ENCODE measurements at places on chromosomes 13 and 19.

DNA sequence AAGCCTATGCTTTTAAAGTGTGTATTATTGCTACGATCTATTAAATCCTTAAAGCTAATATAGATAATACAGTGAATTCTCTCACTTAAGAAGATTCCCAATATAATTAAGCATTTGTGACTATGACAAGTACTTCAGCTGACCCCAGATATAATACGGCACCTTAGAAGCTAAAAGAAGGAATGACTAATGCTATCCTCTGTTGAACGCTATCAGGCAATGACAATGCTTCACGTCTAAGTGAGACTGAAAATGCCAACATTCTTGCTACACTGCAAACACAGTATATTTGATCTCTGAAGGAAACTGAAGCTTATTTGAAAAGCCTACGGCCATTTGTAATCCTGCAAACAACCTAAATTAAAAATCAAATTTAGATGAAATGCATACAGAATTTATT lies 19.7 kb downstream of the VWA8 start:
- no peak for DNase-seq

DNA sequence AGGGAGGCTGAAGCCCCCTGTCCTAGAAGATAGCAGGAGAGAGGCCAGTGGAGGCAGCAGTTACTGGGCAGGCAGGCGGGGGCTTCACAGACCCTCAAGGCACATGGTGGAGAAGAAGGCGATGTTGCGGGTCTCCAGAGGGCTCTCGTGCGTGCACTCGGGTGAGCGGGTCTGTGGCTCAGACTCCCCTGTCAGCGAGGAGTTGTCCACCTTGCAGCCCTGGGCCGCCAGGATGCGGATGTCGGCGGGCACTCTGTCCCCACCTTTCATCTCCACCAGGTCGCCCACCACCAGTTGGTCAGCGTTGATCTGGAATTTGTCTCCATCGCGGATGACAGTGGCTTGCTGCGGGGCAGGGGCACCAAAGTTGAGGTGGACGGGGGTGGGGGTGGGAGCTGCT lies 3.2 kb downstream of the ATP4A start:
- no peak for DNase-seq

GRCh38 chr19:11499890-11500420 lies 5.7 kb downstream of the ZNF653 start:
- DNase-seq = no peak

- DNase-seq = no peak
These were observed 63.6 kb upstream of the NFIC start for GRCh38 chr19:3302755-3303154.

- DNase-seq = no peak
These were observed 556.8 kb upstream of the ARGLU1 start for GRCh38 chr13:107124730-107125129.

DNA sequence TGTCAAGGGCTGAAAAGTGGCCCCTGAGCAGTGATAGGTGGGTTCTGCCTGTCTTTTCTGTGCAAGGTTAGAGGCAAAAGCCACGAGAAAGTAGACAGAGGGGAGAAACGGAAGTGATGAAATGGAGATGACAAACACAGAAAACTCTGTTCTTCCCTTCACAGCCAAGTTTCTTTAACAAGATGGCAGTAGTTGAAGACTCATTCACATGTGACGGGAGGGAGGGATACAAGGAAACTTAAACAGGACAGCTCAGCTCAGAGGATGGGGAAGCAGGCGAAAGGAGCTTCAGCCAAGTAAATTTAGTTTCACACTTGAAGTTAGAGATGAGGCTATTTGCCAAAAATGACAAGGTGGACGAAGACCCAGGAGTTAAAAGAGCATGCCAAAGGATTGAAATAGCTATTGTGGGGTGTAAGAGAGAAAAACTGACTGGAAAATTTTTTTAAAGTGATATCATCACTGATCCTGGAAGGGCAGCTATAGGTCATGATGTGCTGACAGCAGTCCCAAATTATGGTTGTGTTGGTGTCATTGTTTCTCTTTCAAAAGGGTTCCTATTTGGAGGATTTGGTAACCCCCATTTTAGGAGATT lies 347.9 kb downstream of the EFNB2 start:
- DNase-seq = no peak

DNA sequence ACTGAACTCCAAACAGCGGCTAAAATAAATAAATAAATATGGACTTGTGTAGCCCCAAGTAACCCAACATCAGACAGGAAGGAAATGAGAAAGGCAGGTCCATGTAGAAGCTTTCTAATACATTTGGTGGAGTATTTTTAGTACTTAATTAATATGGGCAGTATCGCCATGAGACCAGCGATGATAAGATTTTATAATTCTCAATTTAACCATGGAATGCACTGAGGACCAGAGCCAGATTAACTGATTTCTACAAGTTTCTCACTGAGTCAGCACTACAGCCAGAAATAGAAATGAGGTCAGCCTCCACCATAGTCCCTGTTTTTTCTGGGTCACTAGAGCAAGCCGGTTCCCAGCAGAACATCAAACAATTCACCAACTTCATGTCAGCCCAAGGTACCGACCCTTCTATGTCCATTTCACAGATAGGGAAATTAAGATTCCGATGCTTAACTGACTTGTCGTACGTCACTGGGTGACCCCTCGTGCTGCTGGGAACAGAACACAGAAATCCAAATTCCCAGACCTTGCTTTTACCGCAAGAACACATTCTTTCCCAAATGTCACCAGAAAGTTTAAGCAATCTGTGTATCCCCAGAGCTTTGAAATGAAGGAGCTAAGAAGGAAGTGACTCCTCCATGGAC lies 90.4 kb downstream of the COL4A1 start:
- DNase-seq = no peak

- no peak for DNase-seq
These were observed 2.2 kb upstream of the AMH start for GRCh38 chr19:2246801-2247361.

GRCh38 chr19:4358709-4359626 lies 15.6 kb downstream of the MPND start:
- DNase-seq = no peak

DNA sequence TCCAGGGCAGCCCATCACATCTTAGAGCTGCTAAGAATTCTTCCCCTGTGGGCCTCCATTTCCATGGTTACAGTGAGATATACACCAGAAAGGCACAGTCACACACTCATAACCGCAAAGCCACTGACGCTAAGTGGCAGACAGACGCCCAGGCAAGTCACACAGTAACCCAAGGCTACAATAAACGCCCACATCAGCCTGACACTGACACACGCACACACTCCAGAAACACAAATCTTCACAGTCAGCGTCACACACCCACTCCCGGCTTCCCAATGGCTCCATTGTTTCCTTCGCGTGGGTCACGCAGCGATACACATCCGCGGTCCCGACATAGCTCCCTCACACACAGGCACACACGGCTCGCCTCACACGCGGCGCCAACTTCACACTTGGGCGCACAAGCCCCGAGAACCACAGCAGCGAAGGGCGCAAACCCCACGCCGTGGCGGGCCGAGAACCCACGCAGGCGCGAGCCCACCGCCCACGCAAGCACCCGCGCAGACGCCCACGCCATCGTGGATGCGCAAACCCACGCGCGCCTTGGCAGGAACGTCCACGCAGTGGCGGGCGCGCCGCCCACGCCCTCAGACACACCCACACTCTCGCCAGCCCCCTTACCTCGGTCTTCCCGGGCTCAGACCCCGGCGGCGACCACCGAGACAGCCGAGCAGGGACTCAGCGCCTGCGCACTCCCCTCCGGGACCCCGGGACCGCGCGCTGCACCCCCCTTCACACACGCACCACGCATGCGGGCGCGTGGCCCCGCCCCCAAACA lies at the start of gene ZNF667:
Gene ZNF667 (minus strand): TSS at position 695 of the 778 bp plus-strand sequence. CDS start 14,975 bp downstream, outside the sequence.
- no peak for DNase-seq

DNA sequence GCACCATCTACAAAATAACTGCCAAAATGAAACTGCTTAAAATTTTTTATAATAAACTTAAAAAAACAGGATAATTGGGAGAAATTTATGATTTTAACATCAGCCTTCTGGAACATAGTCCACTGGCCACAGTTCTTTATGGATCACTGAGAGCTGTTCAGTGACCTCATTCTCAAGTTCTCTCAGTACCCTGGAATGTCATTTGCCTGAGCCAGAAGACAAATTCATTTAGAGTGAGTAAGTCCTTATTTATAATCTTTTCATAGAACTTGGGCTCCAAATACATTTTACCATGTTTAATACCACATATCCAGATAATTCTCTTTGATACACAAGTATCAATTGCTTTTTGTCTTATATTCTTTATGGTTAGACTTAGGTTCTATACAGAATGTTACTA lies 87.6 kb downstream of the CAB39L start:
- DNase-seq = no peak

DNA sequence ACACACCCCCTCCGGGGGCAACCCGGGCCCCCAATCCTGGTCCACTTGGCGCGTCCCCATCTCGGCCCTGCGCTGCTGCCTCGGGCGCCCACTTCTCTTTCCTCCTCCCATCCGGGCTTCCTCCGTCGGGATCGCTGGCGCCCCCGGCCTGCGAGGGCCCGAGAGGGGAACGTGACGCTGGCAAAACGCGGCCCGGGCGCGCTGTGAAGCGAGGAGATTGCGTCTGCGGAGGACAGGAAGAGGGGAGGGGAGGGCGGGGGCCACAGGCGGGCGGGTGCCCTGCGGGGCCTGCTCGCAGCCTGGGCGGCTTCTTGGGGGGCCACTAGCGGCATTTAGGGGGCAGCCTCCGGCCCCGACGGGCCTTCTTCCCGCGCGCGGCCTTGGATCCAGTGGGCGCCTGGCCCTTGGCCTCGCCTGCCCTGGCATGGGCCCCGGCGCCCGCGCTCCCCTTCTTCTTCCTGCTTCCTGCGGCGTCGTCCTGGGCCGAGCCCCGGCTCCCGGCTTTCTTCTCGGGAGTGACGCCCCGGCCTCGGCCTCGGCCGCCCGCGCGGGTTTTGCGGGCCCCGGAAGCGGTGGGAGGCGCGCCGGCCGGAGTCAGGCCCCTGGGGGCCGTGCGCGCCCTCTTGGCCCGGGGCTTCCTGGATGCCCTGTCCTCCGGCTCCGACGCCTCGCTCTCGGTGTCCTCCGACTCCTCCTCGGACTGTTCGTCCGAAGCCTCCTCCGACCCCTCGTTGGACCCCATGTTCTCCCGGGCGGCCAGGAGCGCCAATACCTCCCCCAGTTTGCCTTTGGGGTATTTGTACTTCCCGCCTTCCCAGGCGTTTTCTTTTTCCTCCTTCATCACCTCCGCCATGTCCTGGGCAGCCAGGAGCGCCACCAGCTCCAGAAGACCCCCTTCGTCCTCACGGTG lies 2.2 kb downstream of the PNMA8B start:
- no peak for DNase-seq

GRCh38 chr19:49559928-49560327 lies 20.4 kb downstream of the NOSIP start:
- DNase-seq = no peak

DNA sequence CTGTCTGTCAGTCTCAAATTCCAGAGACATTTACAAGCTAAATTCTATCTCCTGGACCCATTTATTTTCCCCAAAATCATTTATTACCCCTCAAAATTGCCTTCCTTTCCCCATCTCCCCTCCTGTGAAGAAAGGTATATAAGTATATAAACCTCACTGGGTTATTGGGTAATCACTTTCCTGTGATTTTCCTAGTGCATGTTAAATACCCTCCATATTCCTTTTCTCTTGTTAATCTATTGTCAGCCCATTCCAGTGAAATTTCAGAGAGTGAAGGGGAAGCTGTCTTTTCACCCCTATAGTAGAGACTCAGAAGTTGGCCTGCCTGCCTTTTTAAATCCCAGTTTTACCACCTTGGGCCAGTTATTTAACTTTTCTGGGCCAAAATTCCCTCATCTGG lies 9.9 kb downstream of the IFNL1 start:
- DNase-seq = no peak

GRCh38 chr19:13962699-13963602 lies 10.6 kb downstream of the DCAF15 start:
- no peak for DNase-seq

GRCh38 chr13:49840266-49840665 lies 47.8 kb upstream of the KPNA3 start:
- no peak for DNase-seq

DNA sequence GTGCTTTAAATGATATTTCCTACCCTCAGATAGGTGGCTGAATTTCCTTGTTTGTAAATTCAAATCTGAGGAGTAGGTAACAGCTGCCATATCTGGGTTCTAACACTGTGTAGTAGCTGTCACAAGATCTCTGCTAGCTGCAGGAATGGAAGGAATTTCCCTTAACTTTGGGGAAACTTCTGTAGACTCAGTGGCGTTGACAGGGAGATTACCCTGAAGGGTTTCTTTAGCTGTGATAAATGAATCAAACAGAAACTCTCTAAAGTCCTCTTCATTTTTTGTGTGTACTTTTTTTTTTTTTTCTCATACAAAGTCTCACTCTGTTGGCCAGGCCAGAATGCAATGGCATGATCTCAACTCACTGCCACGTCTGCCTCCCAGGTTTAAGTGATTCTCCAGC lies 5.3 kb upstream of the EPSTI1 start:
- DNase-seq = no peak

GRCh38 chr19:35514282-35514809 lies 897 bp upstream of the DMKN start:
- no peak for DNase-seq

DNA sequence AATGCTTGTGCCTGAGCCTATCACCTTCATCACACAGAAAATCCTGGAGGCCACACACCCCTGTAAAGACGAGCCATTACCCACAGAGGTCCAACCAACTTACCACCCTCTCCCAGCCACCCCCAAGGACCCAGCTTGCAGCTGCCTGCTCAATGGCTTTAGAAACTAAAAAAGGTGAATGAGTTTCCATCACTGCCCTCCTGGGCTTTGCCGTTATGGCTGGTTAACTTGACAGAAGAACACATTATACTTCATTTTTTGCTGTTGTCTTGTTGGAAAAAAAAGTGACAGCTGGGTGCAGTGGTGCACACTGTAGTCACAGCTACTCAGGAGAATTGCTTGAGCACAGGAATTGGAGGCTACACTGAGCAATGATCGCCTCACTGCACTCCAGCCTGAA lies 17.4 kb upstream of the FEM1A start:
- DNase-seq = no peak

- DNase-seq = no peak
These were observed 622 bp upstream of the RBM42 start for GRCh38 chr19:35628264-35628564.

DNA sequence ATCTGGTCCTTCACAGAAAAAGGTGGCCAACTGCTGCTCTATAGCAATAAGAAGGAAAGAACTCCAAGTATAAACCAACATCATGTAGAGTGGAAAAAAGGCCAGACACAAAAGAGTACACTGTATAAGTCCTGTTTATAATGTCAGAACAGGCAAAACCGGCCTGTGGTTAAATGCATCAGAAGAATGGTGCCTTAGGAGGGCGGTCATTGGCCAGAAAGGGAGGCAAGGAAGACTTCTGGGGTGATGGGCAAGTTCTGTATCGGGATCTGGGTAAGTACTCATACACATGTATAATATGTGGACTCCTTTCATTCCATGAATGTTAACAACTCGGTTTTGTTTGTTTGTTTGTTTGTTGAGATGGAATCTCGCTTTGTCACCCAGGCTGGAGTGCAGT lies 4.1 kb downstream of the ETHE1 start:
- no peak for DNase-seq

GRCh38 chr19:40982594-40983101 lies 8.4 kb upstream of the CYP2B6 start:
- DNase-seq = no peak
